Stimulated activated CD8-positive, alpha-beta memory T cell treated with anti-CD3 and anti-CD28 coated beads, Interleukin-15, amount 100 ng/mL, for 4 hours (primary cell): ENCODE measurements at places on chromosomes 16 and 17.

DNA sequence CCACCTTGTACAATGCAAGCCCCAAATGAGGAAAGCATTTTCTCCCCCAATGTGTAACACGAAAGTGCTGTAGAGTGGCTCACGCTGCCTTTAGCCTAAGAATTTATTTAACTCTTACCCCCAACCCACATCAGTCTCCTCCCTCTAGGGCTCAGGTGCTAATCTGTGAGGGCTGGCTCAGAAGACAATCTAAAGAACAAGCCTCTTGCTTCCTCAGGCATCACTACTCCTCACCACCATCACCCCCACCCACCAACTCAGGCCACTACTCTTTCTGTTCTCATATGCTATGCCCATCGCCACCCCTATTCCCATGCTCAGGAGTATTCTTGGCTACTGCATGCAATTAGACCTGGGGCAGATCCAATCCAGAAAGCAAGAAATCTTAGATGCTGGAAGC is 3.9 kb upstream of the CCL2 start:
- no peak for DNase-seq

- DNase-seq: no peak
These were observed 201.3 kb downstream of the ZFHX3 start for GRCh38 chr16:72846594-72846993.

DNA sequence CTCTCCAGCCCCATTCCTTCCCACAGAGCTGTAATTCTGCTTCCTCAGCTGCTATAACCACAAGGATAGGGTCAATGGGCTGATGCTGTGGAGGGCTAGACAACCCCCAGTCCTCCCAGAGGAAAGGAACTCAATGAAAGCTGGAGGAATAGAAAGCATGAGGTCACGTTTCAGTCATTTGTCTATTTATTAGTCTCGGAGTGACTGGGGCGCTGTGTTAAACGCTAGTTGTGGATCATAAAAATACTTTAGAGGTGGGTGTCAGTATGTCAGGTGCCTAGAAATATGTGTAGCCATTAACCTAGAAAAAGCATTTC is 787 bp upstream of the CCL3L1 start:
- DNase-seq: no peak

- DNase-seq: no peak
These were observed 92.8 kb downstream of the GAS7 start for GRCh38 chr17:10105513-10106001.

- no peak for DNase-seq
These were observed 12.8 kb upstream of the PCTP start for GRCh38 chr17:55737976-55738501.

- no peak for DNase-seq
These were observed 9.5 kb downstream of the CAVIN1 start for GRCh38 chr17:42413464-42414040.

DNA sequence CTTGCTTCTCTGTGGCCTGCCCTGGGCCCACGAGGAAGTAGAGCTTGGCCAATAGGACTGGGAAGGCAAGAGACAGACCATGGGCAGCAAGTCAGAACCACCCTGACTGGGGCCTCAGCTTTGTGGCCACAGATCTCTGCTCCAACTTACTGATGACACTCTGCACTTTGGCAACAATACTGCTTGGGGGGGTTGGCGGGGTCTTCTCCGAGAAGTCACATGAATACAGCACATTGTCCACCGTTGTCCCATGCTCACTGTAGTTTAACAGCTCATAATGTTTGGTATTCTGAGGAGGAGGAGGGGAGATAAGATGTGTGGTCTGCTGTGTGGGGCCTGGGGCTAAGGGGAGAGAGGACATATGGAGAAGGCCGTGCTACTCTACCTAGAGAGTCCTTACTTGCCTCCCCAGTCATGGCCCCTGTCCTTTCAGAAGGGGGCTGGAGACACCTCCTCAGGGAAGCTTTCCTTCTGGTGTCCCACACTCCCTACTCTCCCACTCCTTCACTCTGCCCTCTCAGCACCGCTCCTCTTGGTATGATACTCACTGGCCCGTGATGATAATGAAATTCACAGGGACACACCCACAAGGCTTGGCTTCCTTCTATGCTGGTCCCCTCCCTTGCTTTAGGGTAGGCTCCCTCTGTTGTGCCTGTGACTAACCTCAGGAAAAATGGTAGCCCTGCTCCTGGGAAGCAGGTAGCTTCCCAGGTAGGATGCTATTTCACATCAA is 4.0 kb upstream of the DHRS13 start:
- DNase-seq: no peak

DNA sequence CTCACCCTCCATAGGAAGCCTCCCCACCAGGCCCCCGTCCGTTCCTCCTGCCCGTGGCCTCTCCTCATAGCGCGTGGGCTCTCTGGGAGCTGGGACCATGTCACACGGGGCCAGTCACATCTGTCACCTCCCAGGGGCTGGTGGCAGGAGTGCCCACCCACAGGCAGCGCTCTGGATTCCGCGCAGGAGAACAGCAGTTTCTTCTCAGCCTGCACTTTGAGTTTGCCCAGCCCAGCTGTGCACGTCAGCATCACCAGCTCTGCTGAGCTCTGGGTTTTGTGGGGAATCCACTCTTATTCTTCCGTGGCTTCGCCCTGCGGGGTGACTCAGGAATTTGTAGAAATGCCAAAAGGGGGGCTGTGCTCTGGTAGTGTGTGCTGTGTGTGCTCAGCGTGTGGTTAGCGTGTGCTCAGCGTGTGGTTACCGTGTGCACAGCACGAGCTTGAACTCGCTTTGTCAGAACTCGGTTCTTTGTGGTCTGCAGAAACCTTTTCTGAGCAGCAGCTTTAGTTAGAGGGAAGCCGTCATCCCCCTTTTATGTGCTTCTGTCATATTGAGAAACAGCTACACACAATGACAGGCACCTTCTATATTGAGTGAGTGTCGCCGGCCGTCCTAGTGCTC is 3.2 kb downstream of the ACSF3 start:
- peak; percentile 69 for DNase-seq

DNA sequence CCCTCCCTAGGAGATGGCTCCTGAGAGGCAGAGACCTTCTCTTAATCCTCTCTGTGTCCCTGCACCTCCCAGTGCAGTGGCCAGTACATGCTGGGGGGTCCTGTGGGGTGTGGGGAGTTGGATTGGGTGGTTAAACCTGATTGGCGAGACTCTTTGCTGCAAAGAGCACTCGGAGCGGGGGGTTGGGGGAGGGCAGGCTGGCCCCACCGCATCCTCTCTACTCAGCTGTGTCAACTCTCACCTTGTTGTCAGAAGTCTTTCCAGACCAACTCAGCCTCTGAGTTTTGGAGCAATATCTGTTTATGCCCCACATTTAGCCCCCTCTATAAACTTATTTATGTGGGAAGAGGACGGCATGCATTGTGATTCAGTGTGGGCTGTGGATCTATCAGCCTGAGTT is 40.0 kb downstream of the SMARCE1 start:
- no peak for DNase-seq
